ENCODE measurements at places on chromosomes 6 and 20.

DNA sequence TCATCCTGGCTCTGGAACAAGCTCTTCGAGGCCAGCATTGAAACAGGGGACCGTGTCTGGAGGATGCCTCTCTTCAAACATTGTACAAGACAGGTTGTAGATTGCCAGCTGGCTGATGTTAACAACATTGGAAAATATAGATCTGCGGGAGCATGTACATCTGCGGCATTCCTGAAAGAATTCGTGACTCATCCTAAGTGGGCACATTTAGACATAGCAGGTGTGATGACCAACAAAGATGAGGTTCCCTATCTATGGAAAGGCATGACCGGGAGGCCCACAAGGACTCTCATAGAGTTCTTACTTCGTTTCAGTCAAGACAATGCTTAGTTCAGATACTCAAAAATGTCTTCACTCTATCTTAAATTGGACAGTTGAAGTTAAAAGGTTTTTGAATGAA lies 3.6 kb upstream of the CDKN1A start:
- no peak for DNase-seq

GRCh38 chr6:48136856-48137255 lies 25.9 kb upstream of the PTCHD4 start:
- DNase-seq = no peak

DNA sequence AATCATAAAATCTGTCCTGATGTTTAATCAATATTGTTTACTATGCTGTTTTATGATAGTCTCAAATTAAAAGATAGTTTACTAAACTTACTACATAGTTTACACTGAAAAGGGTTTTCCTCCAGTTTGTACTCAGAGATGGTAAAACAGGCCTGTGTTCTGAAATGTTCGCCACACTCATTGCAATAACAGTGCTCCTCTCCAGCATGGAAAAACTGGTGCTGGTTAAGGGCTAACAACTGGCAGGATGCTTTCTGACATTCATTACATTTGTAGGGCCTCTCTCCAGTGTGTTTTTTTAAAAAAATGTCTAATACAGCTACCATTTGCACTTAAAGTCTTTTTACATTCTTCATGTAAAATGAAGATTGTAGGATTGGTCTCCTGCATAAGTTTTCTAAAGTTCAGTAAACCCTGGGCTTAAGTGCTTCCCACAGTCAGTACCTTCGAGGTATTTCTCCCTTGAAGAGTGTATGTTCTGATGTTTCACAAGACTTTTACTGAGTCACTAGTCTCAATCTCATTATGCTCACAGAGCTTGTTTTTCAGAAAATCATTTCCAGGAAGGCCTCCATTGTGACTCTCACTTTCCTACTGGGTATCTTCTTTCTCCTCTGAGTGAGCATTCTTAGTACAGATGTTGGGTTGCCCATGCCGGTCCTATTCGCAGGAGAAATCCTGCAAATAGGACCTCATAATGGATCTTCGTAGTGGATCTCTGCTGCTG lies 8.7 kb upstream of the ZSCAN12 start:
- no peak for DNase-seq

DNA sequence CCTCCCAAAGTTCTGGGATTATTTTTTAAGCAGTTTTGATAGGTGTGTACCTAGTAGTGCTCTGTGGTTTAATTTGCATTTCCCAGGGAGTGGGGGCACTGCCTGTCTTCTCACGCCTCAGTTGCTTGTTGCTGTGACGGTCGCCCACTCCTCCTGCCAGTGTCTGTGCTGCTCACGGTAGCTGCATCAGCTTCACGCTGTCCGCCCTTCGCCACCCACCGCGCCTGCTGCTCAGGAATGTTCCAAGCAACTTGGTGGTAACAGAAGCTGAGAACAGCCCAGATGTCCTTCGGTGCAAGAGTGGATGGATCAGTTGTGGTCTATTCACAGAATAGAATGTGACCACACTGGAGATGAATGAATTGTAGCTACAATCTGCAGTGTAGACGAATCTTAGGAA lies 22.9 kb downstream of the DNAJC5 start:
- no peak for DNase-seq

GRCh38 chr6:144352331-144352730 lies 67.2 kb downstream of the UTRN start:
- no peak for DNase-seq

Data from activated T-cell treated with anti-CD3 and anti-CD28 coated beads for 48 hours (primary cell).